ENCODE measurements at places on chromosomes 4 and X.

DNA sequence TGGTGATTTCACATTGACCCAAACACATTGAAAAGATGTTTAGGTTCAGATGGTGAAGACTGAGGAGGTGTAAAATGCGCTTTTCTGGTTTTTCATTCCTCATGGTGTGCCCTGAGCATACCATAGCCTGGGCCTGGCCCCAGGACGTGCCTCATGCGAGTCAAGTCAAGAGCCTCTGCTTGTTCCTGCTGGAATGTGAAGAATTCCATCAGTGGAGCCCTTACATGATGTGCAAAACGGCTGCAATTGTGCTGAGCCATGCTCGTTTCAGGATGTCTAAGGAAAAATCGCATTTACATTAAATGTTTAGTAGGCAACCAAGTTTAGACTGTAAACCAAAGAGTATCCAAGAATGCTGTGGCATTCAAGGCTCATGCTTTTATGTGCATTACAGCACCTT, 34.9 kb downstream of the GYG2 start:
- DNase-seq = no peak

DNA sequence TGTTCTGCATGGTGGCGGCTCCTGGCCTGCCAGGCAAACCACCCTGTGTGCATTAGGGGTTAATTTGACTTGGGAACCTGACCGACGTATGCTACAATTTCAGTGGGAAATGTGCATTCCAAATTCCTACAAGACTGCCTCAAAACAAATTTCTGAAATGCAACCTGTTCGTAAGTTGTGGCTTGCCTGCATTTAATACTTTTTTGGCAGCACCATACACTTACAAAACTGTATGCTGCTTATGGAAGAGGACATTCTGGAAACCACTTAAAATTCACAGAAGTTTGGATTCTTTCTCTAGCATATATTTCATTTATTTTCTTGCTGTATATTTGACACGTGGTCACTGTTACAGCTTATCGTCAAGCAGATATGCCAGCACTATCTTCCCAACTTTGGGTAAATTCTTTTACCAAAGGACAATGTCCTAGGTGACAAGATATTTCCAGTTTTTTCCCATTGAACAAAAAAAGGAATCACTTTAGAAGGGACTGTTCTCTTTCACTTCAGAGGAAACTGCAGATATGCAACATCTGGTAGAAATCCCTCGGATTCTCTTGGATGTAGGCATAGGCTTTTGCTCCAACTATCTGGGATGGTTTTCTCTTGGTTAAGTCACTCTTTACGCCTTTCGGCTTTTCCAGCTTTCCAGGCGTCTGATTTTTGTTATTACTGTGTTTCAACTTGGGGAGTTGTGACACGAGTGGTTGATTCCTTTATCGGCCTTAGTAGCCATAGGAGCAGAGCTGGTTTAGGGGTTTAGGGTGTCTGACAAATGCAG, 9.7 kb upstream of the TENM3 start:
- no peak for DNase-seq

GRCh38 chrX:107632346-107632745, 4.0 kb downstream of the PRPS1 start:
- no peak for DNase-seq

DNA sequence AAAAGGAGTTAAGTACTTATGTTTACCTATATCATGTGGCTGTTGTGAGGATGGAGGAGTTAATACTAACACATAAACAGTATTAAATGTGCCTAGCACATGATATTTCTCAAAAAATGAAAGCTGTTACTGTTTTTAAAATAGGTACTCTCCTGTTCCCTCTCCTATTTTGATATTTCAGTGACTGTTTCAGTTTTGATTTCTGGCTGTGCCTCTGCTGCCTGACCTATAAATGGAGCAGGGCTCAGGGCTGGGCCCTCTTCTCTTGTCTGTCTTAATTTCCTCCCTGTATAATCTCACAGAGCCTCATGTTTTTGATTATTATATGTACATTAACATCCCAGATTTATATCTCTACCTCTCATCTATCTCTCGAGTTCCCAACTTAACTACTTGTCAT, 93.3 kb downstream of the UGT8 start:
- DNase-seq = no peak

- no peak for DNase-seq
Observed at GRCh38 chr4:2963966-2964471, 648 bp downstream of the GRK4 start.

All from stimulated activated CD8-positive, alpha-beta memory T cell treated with anti-CD3 and anti-CD28 coated beads, Interleukin-4, amount 100 ng/mL, for 1 hour (primary cell).